ENCODE measurements at places on chromosomes 4 and X.

DNA sequence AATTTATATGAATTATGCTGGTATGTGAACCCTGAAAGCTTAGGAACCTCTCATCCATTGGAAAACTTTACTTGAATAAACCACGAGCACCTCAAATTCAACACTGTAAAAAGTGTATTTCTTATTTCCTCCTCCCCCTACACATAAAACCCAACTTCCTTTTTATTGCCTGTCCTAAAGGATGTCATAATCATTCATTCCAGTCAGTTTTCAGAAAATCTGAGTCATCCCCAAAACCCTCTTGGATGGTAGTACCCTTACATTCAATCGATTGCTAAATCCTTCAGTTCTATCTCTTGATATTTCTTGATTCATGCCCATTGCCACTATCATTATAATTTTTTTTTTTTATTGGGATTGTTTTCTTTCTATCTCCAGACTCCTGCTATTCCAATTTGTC, 91.1 kb upstream of the ATP8A1 start:
- DNase-seq = no peak

DNA sequence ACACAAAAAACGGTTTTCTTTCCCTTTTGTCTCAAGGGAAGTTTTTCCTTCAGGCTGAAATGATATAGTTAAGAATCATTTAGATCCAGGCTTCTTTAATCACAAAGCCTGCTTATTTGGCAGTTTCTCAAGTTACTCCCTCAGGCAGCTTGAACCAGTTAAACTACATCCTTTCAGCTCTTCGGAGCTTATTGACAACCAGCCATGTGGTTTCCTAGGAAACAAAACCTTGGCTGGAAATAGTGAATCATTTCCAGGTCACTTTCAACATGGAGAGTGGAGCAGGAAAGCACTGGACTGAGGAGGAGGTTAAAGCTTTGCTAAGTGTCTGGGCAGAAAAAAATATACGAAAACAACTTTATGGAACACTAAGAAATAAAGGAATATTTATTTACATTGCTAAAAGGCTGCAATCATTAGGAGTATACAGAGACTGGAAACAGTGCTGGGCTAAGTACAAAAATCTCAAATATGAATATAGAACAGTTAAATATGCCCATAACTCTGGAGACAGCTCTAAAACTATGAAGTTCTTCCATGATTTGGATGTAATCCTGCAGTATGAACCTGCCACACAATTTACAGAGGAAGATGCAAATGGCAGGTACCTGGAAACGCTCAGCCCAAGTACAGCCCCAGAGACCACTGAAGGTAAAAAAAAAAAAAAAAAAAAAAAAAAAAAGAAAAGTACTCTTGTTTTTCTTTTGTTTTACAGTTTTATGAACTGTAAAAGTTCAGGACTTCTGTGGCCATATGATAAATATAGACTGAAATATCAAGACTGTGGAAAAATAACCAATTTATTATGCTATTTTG, 23.2 kb upstream of the AASDH start:
- no peak for DNase-seq

GRCh38 chrX:110037178-110037577, 34.3 kb downstream of the TMEM164 start:
- DNase-seq = no peak

DNA sequence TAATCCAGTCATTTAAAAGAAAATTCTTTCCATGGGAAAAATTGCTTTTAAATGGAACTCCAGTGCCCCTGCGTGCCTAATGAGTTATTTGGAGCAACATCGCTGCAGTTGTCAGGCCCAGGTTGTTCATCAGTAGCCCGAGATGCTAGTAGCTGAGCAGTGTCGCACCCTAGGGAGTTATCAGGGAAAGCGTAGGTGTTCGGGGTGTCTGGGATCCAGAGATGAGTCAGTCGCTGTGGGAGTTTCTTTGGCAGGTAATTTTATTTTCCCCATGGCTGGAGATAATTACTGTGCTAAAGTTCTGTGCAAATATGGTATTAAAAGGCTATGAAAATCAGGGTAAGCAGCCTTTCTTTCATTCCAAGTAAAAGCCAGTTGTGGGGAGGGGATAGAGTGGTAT, 49.4 kb downstream of the ANXA3 start:
- no peak for DNase-seq

DNA sequence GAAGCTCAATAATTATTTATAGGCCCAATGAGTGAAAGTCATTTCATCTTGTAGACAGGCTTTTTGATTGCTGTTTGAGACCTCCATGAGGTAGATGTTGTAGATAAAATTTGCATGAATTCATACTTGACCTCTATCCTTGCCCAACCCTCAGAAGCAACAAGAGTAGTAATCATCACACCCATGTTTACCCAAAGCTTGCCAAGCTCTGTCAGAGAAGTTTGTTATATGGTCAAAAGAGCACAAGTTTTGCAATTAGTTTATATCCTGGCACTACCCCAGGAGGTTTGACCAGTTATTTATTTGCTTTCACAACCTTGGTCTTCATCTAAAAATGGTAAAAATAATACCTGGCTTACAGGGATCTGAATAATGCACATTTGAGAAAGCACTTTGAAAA, 20.7 kb downstream of the ADH7 start:
- no peak for DNase-seq

- no peak for DNase-seq
These were observed 102.8 kb downstream of the CBR4 start for GRCh38 chr4:168907119-168907698.

DNA sequence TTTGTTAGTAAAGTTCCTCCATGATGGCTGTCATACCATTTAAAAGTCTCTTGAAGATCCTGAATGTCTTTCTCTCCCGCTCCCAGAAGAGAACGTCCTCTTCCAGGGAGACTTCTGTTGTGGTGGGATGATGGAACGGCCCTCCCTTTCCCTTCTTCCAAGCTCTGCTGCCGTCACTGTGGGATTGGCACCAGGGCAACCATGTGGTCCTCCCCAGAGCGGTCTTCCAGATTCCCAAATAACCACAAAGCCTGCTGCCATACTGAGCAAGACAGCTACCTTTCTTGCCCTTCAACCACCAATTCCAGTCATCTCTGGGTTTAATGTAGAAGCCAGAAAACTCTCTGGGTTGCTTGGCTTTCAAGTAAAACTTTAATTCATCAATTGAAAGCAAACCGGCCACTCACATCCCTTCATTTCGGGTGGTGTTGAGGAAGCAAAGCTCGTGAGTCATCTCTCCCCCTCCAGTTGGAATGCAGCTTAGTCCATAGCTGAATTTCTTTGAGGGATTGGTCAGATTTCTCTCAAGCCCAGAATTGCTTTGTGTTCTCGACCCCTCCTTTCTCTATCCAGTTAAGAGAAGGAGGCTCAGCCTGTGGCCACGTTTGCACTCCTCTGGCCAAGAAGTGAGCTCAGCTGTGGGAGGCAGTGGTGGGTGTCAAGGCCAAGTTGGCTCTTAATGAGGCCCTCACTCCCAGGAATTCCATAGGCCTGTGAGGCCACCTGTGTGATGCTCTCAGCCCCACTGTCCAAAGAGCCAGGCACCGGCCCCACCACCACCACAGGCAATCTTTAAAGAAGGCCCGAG, 36.9 kb downstream of the FHDC1 start:
- no peak for DNase-seq

GRCh38 chr4:41750626-41751448, 2.3 kb upstream of the PHOX2B start:
- no peak for DNase-seq

DNA sequence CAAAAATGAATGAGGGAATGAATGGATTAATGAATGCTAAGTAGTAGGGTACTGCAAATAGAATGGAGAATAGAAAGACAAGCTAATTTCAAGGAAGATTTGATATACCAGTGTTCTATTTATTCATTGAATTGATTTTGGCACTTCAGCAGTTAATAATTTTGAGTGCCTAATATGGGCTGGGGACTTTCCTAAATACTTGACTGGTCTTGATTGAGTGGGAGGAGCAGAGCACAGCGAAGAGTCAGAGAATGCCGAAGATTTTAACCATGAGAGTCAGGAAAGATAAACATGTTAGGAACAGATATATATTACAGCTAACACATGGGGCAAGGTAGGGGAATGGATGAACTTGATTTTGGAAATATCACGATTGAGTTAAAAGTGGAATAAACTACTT, 10.6 kb downstream of the IL15 start:
- DNase-seq = no peak

DNA sequence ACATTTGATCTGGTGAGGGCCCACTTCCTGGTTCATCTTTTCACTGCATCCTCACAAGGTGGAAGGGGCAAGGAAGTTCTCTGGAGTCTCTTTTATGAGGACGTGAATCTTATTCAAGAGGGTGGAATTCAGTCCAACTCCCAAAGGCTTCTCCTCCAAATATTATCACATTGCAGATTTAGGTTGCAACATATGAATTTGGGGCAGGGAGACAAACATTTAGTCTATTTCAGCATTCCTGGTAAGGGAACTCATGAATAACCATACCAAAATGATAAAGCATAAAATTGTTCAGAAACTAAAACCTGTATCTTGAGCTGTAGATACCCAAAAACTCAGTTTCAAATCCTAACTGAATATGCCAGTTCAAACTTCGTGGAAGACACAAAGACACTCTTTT, 246.8 kb downstream of the QDPR start:
- no peak for DNase-seq

- DNase-seq = no peak
These were observed at the start of gene GABRB1 for GRCh38 chr4:47031011-47031678. Gene GABRB1 (plus strand): TSS chr4:47031567.

DNA sequence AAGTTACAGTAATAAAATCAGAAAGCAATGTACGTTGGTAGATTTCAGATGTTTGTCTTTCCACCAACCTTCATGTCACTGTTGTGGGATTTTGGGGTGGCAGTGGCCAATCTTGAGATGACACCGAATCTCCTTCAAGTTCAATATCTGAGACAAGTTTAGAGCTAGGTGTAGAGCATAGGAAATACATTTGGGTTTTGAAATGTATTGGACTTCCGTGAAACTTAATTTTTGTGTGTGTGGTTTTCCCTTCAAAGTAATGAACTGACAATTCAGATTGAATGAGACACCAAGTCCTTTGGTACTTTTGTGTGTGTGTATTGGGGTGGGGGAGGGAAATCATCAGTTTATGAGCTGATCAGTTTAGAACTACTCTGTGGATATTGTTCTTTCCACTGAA, 1.8 kb downstream of the WDR44 start:
- no peak for DNase-seq

DNA sequence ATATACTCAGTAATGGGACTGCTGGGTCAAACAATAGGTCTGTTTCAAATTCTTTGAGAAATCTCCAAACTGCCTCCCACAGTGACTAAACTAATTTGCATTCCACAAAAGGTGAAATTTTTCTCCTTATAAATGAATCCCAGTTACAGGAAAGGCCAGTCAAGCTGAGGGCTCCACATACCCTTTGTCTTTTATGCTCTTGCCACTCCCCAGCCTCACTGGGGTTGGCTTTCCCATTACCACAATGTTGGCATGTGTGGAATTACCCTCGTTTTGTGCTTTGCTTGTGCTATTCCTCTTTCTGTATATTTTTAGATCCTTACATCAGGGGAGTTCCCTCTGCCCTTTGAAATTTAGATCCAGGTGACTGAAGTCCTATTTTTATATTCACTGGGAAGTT, 220.2 kb upstream of the LCORL start:
- DNase-seq = no peak

- no peak for DNase-seq
These were observed 8.9 kb downstream of the PHKA2 start for GRCh38 chrX:18974993-18975392.

GRCh38 chr4:169621731-169622492, 1.5 kb downstream of the CLCN3 start:
- DNase-seq = no peak

DNA sequence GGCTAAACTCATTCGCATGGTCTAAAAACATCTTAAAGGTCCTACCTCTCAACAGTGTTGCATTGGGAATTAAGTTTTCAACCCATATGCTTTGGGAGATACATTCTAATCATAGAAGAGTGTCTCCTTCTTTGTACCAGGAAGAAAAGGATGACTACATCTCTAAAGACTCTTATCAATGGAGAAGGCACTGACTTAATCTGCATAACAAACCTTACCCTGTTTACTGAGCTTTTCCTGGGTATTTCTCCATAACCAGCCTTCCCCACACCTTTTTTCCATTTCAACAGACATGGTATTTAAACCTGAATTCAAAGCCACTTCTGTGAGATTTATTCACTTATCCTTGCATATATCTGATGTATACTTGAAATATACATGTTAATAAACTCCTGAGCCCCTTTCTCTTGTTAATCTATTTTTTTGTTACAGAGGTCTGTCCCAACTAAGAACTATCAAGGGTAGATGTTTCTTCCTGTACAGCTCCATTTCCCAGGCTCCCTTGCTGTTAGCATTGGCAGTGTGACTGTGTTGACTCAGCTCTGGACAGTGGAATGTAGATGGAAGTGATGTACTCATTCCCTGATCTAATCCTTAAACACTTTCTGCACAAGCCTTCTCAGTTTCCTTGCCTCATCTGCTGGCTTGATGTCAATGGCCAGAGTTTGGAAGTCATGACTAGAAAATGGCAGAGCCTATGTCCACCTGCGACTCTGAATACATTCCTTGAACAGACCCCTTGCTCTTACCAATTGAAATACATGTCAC, 148.9 kb upstream of the CPEB2 start:
- no peak for DNase-seq

GRCh38 chr4:181611033-181611711, 632.0 kb upstream of the TENM3 start:
- no peak for DNase-seq

DNA sequence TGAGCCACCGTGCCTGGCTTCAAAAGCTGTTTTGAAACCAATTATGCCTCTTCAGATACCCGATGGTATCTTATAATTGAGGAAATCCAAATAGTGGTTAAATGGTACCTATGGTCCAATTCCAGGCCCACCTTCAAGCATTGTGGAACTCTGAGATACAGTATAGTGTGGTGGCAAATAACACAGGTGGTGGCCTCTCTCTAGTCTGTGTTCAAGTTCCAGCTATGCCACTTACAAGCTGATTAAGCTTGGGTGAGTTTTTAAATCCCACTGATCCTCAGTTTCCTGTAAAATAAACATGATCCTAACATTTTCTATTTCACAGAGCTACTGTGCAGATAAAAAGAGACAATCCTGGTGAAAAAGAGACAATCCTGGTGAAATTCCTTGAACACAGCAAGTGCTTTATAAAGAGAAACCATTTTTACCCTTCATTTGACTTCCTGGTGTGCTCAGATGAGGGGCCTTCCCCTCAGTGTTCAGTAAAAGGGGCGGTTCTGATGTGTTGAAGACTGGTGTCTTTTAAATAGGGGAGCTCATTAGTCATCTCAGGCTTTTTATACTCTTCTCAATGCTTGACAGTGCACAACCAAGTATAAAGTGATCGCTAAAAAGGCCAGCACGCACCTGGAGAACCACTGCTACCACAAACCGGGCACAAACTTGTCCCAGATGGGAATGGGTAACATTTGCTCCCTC, 30.8 kb upstream of the CD40LG start:
- DNase-seq = no peak

DNA sequence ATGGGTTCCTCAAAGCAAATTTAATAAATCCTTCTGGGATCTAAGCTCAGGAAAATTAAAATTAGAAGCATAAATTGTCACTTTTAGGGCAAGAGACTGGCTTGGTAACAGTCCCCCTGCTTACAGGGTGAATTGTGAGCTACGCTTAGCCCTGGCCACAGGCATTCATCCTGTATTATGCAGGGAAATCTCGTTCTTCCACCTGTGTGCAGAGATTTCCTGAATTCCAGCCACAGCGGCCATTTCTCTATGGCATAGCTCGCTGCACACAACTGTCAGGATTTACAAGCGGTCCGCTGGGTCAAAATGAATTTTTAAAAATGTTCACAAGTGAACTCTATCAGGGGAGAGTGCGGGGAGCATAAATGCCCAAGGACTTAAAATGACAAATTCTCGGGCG, 111.9 kb downstream of the DCTD start:
- no peak for DNase-seq

GRCh38 chrX:114841051-114841450, 176.4 kb downstream of the IL13RA2 start:
- no peak for DNase-seq
